T-helper 17 cell (primary cell): ENCODE measurements at places on chromosomes 6 and 20.

DNA sequence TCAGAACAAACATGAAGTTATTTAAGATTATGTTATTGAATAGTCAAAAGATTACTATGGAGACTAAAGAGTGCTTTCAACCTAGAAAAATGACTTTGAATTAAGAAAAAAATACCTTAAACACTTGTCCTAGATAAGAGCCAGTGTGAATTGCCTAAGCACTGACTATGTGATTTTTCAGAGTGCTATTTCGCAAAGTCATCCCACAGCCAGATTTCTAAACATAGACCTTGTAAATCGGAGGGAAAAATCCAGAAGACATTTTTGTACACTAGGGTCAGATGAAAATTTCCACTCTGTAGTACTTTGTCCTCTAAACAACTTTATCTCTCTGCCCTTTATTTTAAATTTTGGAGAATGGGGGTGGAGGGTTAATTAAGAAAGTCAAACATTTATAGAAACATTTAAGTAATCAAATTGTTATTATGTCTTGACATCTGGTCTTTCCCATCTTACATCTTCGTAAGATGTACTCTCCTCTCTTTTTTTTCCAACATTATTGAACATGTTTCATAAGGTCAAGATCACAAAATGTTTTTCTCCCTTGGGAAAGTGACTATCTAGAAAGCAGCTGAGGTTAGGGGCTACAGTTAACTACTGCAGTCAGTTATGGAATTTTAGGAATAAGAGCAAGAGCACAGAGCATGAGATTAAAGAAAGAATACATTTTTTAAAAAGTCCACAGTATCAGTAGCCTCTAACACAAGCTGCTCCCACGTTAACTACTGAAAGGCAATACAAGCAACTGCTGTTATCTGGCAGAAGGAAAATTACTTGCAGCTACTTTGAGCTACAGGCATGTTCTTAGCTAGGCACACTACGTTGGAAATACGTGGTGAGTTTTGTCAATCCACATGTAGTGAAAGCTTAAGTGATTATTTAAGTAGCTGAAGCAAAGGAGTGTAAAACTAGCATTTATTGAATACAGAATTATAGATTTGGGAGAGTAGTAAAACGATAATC lies 648.5 kb downstream of the HTR1B start:
- no peak for DNase-seq

DNA sequence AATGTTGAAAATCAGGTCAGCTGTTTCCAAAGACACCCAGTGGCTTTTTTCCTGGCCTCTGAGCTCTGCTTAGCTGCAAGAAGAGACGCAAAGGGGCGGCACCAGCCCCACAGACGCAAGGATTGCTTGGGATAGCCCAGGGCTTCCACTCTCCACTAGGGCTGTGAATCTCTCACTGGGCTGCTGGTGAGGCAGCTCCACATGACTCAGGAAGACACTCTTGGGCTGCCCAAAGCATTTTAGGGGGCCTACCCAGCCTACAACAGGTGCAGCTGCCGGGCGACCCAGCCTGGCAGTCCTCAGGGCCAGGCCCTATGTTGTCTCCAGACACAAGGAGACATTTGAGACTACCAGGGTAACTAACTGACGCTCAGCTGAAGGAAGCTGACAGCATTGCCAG lies 59.8 kb downstream of the FAM50B start:
- DNase-seq, result no peak

DNA sequence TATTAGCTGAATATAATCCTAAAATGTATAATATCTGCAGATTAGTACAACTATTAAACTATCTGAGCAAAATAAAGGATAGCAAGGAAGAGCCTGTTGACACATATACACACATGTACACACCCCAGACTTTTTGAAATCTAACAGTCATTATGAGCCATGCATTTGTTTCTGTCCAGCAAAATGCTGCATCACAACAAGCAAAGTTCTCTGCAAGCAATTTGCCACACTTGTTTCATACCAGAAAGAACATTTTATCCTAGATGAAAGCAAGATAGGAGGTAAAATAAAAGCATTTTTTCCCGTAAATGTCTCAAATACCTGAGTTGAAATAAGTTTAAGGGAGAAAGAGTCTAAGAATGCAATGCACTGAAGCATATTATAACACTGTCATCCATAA lies 145.2 kb downstream of the COL21A1 start:
- DNase-seq, result no peak

DNA sequence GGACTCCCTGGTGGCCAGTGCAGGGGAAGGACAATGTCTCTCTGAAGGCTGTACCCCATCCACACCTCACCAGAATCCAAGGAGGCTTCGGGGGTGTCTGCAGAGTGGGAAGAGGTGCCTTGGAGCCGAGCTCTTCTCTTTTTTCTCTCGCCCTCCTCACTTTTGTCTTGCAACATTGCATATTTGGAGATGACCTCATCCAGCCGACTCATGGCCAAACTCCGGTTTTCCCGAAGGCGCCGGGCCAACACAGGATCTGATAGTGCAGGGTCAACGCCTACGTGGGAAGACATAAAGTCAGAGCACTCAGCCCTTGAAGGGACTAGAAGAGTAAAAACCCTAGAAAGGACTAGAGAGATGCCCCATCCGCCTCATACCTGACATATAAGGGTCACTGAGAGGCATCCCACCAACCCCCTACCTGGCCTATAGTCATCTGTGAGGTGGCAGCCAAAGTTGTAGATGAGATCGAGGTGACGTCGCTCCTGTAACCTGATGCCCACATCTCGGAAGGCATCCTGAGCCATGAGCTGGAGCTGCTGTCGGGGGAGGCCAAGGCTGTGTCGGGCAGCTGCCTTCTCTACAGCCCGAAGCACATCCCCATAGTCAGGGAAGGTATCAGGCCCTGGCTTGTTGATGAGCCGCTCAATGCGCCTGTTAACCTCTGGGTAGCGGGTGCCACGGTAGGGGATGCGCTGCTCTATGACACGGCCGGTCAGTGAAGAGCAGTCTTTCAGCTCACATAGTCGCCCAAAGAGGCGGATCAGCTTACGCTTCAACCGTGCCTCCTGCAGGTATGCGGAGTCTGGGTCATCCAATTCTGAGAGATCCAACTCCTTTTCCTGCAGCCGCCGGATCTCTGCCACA lies 3.0 kb upstream of the ZBTB22 start:
- no peak for DNase-seq

DNA sequence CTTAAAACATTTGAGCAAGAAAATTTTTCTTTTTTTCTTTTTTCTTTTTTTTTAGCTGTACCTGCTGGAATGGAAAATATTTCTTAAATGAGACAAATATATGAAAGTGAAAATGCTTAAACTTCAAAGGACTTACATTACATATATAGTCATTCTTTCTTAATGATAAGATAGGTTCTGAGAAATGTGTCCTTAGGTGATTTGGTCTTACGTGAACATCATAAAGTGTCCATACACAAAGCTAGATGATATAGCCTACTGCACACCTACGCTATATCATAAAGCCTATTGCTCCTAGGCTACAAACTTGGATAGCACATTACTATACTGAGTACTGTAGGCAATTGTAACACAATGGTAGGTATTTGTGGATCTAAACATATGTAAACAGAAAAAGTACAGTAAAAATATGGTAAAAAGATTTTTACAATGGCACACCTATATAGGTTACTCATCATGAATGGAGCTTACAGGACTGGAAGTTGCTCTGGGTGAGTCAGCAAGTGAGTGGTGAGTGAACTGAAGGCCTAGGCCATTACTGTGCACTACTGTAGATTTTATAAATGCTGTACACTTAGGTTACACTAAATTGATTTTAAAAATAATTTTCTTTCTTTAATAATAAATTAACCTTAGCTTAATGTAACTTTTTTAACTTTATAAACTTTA lies 54.6 kb downstream of the RPP21 start:
- no peak for DNase-seq

- DNase-seq, result no peak
Observed at GRCh38 chr6:113701552-113702254, 155.4 kb upstream of the MARCKS start.

DNA sequence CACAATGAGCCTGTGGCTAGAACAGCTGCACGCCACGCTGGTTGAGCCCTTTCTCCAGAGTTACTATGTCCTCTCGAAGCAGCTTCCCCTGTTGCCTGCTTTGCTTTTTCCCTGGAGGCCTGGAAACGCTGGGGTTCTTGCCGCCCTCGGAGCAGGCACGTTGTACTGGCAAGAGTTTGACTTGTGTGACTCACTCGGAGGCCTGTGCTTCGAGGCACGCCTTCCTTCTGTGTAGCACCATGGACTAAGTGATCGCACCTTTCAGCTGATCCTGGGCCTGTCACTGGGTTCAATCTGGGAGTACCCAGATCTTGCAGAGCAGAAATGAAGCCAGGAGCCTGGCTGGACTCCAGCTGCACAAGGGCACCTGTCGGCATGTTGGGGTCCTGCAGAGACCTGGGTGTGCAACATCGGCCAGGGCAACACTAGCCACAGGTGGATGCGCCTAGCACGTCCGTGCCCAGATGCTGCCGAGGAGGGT lies 5.2 kb downstream of the INSM1 start:
- DNase-seq, result no peak

DNA sequence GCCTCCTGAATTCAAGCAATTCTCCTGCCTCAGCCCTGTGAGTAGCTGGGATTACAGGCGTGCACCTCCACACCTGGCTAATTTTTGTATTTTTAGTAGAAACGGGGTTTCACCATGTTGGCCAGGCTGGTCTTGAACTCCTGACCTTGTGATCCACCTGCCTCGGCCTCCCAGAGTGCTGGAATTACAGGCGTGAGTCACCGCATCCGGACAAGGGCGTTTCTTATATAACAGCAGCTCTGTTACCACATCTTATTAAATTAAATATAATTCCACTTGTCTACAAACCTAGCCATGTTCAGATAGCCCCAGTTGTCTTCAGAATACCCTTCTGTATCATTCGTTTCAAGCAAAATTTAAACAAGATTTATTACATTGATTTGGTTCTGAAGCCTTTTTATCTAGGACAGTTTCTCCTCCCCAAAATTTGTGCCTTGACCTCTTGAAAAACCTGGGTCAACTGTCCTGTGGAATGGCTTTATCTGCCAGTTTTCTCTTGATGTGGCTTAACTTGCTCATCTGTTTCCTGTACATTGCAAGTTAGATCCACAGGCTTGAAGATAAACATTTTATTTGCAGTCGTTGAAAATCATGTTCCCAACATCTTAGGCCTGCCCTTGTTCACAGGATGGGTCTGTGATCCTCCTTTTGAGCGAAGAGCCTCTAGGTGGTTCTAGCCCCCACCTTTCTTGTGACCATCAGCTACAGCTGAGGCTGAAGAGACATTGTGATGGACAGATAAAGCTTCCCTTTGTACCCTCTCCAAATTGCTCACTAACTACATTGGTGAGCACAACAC lies 132.2 kb downstream of the ARID1B start:
- no peak for DNase-seq

DNA sequence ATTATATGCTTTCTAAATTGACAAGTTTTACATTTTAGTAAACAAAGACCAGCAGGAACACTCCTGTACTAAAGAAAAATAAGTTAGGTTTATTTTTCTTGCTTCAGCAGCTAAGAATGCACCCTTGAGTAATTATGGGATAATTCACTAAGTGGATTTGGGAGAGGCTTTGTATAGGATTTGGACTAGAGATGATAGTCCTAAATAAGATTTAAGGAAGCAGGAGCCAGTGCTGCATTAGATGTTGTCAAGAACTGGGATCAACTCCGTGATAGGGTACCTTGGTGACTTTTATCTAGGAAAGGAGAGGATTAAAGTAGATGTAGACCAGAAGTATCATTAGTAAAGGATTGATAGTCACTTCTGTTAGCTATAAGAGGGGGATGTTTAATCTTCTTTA lies 4.1 kb upstream of the C6orf141 start:
- no peak for DNase-seq

- DNase-seq, result no peak
Observed at GRCh38 chr6:81105998-81106397, 646.5 kb downstream of the TENT5A start.

- no peak for DNase-seq
Observed at GRCh38 chr6:107840636-107841274, 16.6 kb upstream of the SCML4 start.

GRCh38 chr20:20220134-20220533 lies 147.8 kb upstream of the INSM1 start:
- DNase-seq, result no peak

DNA sequence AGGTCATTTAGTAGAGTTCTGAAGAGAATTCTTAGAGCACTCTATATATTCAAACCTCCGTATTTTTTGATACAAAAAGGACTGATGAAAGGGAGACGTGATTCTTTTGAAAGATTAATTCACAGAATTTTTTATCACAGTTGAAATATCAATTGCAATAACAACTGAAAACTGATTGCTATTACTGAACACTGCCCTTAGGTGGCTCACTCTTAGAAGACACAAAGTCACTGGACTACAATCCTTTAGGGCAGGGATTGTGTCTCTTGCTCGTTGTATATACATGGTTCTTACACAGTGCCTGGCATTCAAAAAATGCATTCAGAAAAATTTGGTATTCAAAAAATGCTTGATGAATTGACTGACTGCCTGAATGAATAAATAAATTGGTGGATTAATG lies 17.1 kb upstream of the CALHM6 start:
- DNase-seq, result no peak

DNA sequence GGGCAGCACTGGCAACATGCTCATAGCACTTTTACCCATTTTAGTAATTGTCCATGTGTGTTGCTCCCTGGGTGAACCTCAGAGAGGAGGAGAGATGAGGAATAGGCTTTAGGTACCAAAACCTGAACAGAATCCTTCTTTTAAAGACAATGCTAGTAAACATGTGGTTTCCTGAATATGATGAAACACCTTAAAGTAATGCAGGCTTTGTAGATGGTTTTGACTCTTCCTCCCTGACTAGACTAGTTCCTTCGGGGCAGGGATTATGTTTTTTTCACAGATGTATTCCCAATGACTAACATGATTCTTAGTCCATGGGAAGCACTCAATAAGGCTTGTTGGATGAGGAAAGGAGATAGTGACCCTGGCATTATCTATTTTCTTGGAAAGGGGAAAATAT lies 367.6 kb upstream of the JAG1 start:
- DNase-seq, result no peak

GRCh38 chr6:167091026-167091804 lies 31.7 kb upstream of the CCR6 start:
- DNase-seq, result peak; percentile 26

GRCh38 chr6:87660226-87660911 lies 41.7 kb downstream of the AKIRIN2 start:
- DNase-seq, result no peak

GRCh38 chr20:5364136-5364821 lies 47.5 kb upstream of the PROKR2 start:
- no peak for DNase-seq

DNA sequence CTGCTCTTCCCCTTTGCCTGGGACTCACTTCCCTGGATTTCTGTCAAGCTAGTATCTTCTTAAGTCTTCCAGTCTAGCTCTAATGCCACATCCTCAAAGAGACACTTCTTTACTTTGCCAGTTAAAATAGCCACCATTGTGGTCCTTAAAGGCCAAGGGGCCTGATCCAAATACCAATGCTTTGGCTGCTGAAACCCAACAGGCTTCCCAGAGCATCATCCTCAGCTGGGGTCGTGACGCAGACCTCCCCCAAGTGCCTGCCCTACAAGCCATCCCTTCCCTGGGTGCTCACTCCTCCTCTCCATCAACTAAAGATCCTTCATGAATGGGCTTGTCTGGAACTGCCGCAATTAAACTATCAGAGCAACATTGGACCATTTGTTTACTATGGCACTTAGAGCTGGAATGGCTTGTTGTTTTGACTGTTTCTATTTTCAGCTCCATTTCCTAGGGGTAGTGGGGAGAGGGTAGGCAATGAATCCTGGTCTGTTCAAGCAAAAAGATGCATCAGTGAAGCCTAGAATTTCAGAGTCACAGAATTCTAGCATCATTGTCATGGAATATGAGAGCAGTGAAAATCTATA lies 79.6 kb upstream of the SIRPA start:
- no peak for DNase-seq

- no peak for DNase-seq
Observed at GRCh38 chr20:35478804-35479472, 23.5 kb downstream of the CEP250 start.

GRCh38 chr6:105495515-105495914 lies 92.6 kb upstream of the PREP start:
- no peak for DNase-seq
